ENCODE measurements at places on chromosomes 3 and 15. TPM values are rescaled to one million over a fixed set of nuclear protein-coding genes. Genes with fewer than 3 reads are reported as not detected.
A peak's percentile ranks its signal among the peaks of the same experiment; 100 is the strongest.

GRCh38 chr15:96593735-96594134, 263.2 kb downstream of the NR2F2 start:
- no peak for DNase-seq

- DNase-seq = no peak
These were observed 479.5 kb upstream of the AGTR1 start for GRCh38 chr3:148218222-148218621.

DNA sequence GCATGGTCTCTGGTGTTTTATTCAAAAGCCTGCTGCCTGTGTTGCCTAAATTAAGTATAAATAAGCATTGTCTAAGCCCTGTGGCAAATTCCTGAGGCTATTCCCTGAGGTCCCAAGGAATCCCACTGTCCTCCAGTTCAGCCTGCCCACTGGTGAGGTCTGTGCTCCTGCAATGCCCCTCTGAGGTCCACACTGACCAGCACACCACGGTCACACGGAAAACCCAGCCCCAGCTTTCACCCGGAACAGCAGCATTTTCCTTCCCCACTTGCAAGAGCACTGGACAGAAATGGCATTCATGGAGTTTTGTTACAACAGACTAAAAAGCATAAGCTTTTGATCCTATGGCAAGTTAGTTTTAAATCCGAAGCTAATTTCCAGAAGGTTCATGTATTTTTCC, 234.0 kb downstream of the KLF13 start:
- no peak for DNase-seq

GRCh38 chr15:57761562-57761961, 55.0 kb downstream of the POLR2M start:
- DNase-seq = no peak

DNA sequence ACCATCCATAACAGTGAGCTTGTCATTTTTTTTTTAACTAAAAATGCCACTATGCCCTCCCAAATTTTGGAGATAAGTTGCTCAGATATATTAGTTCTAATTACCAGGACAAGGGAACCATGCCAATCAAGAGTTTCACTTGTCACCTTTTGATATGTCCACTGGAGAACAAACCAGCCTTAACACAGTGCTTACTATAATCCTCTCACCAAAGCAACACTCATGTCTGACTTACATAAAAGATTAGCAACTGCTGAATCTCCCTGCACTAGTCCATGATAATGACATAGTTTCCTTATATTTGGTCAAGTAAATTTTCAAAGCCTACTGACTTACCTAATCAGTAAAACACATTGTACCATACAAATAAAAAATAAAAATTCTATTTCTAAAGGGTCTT, 44.4 kb downstream of the TTBK2 start:
- DNase-seq = no peak

DNA sequence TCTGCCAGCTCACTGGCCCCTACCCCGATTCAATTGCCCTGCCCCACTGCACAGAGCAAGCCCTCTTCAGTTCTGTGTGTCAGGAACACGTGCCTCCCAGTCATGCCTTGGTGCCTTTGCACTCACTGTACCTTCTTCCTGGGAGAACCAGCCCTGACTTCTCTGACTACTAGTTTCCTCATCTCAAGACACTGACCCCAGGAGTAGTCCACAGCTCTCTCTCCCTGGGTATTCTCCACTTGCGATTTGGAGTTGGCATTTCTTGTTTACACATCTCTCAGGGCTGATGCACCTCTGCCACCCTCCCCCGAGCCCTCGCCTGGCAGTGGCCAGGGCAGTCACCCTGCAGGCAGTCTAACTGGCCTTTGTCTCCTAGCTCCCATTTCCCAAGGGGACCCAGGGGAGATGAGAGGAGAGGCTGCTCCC, 5.7 kb downstream of the CISH start:
- DNase-seq = peak; percentile 55

GRCh38 chr3:32146746-32147211, 40.4 kb downstream of the GPD1L start:
- no peak for DNase-seq

DNA sequence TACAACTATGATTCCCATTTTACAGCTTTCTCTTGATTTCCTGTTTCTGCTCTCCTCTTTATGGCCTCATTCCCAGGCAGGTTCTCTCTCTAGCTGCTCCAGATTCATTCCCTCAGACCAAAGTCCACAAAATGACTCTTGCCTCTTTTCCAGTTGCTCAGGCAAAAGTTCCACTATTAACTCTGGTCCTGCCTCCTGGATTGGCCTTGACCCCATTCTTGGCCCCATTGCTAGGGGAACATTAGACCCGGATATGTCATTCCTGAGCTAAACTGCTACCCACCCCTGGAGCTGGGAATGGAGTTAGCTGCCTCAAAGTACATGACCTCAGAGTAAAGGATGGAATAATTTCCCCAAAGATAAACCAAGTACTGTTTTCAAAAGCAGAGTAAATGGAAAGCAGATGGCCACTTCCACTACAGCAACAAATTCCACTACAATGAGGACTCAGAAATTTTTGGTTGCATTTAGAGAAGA, 73.0 kb upstream of the GAP43 start:
- no peak for DNase-seq

DNA sequence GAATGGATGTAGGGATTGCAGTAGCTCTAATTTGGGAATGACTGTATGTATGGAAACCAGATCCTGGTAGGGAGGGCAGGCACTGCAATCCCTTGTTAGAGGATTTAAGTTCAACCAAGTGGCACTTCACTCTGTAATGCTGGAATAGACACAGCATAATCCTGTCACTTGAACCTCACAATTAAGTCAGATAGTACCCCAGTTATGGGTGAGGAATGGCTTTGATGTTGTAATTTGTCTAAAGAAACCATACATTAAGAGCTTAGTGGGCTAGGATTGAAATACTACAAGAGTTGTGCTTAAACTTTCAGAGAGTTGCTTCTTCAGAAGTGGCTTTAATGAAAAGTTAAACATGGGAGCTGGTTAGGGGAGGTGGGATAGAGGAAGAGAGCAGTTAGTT, 9.3 kb downstream of the RAB7A start:
- DNase-seq = no peak

GRCh38 chr3:125646581-125646980, 51.3 kb upstream of the OSBPL11 start:
- no peak for DNase-seq

DNA sequence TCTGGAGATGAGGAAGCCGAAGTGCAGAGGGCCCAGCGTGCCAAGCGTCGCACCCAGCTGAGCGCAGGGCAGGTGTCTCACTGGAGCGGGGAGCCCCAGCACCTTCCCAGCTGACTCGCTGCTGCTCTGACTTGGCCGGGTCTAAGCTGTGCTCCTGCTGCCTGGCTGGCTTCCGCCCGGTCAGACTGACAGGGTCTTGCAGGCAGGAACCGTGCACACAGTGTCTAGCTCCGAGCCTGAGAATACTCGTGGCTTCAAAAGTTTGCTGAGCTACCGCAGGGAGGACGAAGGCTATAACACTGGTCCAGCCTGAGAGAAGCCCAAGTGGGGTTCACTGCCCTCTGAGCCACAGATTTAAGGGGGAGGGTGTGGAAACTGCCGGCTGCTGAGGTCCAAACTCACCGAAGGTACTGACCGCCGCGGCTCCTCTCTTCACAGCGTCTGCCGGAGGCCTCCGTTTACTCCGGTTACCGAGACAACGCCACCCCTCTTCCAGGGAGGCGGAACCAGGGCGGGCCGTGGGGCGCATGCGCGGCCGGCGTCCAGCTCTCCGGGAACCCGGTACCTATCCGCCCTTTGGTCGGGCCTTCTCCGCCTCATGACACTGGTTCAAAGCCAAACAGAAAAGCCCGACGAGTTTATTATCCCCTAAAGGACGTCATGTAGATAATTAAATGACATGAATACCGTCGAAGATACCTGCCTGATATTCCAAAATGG, at the start of gene CFAP44:
TSS of gene CFAP44 (minus strand) at position 443 of the 720 bp plus-strand sequence. CDS start 7,829 bp downstream, outside the sequence.
- DNase-seq = peak; percentile 35

- no peak for DNase-seq
These were observed 587.9 kb downstream of the PDCD6IP start for GRCh38 chr3:34386309-34386708.

DNA sequence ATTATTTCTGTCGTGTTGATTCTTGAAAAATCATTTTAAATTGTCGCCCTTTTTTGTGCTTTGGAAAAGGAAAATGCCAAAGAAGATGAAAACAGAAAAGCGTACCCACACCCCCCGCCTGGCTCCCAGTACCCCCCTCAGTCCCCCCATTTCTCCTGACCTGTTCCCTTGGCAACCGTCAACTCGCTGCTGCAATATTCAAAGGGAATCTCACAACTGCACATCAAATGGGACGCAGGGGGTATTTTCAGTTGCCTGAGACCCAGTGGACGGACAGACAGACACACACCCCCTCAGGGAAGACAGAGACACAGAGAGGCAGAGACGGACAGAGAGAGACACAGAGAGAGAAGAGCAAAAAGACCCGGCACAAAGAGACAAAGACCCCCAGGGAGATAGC, 83.5 kb upstream of the PRR20G start:
- DNase-seq = no peak

GRCh38 chr3:49017229-49017970, 980 bp downstream of the DALRD3 start:
- DNase-seq = no peak

DNA sequence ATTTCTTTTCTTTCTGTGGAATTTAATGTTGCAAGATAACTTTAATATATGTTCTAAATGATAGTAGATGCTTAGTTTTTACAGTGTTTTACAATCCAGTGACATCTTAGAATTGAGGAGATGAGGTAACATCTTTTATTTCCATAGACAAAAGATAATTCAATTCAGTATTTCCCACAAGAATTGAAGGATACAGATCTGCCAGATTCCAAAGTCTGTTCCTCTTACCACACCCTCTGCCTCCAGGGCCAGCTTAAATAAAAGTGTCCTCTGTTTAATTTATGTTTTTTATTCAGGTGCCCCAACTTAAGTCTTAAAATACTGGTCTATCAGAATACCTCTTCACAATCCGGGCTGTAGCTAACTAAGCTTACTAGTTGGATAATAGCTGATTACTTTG, 6.5 kb downstream of the STT3B start:
- DNase-seq = no peak

TMEM42 gene
- total RNA-seq = 15.8 TPM

VPS33B gene
- total RNA-seq = 21.2 TPM

ELL3 gene
- 1.2 TPM for total RNA-seq

GOLGA8T gene
- not detected for total RNA-seq

DNAH1 gene
- 9.4 TPM for total RNA-seq

SI gene
- not detected for total RNA-seq

CHRD gene
- total RNA-seq = not detected

NFKBIZ gene
- total RNA-seq = 79.3 TPM

EXD1 gene
- total RNA-seq = not detected

COL6A6 gene
- not detected for total RNA-seq

All from activated naive CD4-positive, alpha-beta T cell treated with anti-CD3 and anti-CD28 coated beads for 36 hours (primary cell).